ENCODE measurements at places on chromosomes 12 and 14. TPM values are rescaled to one million over a fixed set of nuclear protein-coding genes. Genes with fewer than 3 reads are reported as not detected.

The GLIPR1L1 gene
- not detected for total RNA-seq

GRCh38 chr12:54448344-54448743 lies 25.1 kb downstream of the GTSF1 start:
- no peak for DNase-seq
- H3K27ac ChIP-seq, result no peak overlapping the region
- H3K36me3 ChIP-seq, result no peaks in the 10 kb centered on the region
- no peaks in the 10 kb centered on the region for H3K27me3 ChIP-seq

The RD3L gene
- total RNA-seq, result not detected

DNA sequence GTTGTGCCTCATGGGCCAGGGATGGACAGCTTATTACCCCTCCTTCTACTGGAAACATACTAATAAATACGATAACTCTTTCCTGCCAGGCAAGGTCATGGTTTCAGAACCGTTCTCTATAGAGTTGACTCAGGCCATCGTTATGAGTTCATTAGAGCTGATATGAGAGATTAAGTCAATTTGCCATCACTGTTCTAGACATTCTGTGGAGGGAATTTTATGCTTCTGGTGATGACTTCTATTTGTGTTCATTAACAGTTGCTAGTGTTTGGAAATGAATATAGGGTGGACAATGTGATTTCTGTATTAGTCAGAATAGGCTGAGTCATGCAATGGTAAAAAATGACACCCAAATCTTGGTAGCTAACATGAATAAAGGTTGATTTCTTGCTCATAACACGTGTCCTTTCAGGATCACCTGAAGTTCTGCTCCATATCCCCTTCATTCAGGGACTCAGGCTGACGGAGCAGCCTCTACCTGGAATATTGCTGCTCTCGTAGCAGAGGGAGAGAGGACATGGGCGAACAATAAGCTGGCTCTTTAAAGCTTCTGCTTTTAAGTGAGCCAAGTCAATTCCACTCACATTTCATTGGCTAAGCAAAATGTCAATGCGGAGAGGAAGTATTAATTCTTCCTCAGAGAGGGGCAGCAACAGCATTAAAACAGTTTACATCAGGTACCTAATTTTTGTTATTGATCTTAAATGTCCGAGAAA lies 18.5 kb upstream of the TBPL2 start:
- no peak overlapping the region for H3K27ac ChIP-seq
- no peaks in the 10 kb centered on the region for H3K27me3 ChIP-seq
- peaks cover 3% of the 10 kb centered on the region for H3K4me1 ChIP-seq

GRCh38 chr12:57150400-57151000 lies 3.1 kb upstream of the LRP1-AS start:
- H3K27me3 ChIP-seq, result no peaks in the 10 kb centered on the region
- peaks cover 54% of the 10 kb centered on the region for H3K36me3 ChIP-seq
- H3K27ac ChIP-seq, result peak overlapping the region; percentile 87

GRCh38 chr12:63805704-63806672 lies 26.3 kb downstream of the RXYLT1 start:
- no peaks in the 10 kb centered on the region for H3K4me1 ChIP-seq
- no peak overlapping the region for H3K4me3 ChIP-seq
- no peak for DNase-seq
- H3K27ac ChIP-seq, result no peak overlapping the region
- H3K36me3 ChIP-seq, result no peaks in the 10 kb centered on the region

- no peak overlapping the region for H3K27ac ChIP-seq
- H3K4me3 ChIP-seq, result no peak overlapping the region
- H3K36me3 ChIP-seq, result no peaks in the 10 kb centered on the region
Measured at GRCh38 chr12:131266591-131267467, 313.1 kb downstream of the ADGRD1 start.

GRCh38 chr12:85549640-85550039 lies 269.6 kb downstream of the ALX1 start:
- no peaks in the 10 kb centered on the region for H3K27me3 ChIP-seq
- H3K27ac ChIP-seq, result no peak overlapping the region
- H3K4me3 ChIP-seq, result no peak overlapping the region
- no peak for DNase-seq

- H3K27ac ChIP-seq, result no peak overlapping the region
- no peaks in the 10 kb centered on the region for H3K36me3 ChIP-seq
- DNase-seq, result no peak
- no peak overlapping the region for H3K4me3 ChIP-seq
- no peaks in the 10 kb centered on the region for H3K27me3 ChIP-seq
Measured at GRCh38 chr12:65534238-65534841, 255.9 kb downstream of the MSRB3 start.

DNA sequence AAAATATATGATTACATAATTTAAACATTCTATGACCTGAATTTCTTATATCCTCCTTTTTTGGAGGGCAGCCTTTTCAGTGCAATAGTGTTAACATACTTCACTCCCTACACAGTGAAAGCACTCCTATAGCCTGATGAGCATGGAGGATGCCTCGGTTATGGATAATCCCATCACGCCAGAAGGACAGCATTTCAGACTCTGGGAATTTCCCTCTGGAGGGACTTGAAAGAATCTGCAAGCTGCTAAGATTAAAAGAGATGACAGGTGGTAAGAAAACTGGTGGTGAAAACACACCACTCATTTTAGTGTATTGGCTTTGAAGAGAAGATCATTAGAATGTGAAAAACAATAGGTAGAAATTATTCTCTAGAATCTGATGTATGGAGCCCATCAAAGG lies 99.3 kb upstream of the LMNTD1 start:
- H3K36me3 ChIP-seq, result no peaks in the 10 kb centered on the region
- no peaks in the 10 kb centered on the region for H3K27me3 ChIP-seq
- no peak overlapping the region for H3K4me3 ChIP-seq
- DNase-seq, result no peak
- H3K4me1 ChIP-seq, result no peaks in the 10 kb centered on the region
- H3K27ac ChIP-seq, result no peak overlapping the region

The KCNH3 gene
- total RNA-seq, result not detected

The TBX5 gene
- not detected for total RNA-seq

The HOXC10 gene
- 3.3 TPM for total RNA-seq

DNA sequence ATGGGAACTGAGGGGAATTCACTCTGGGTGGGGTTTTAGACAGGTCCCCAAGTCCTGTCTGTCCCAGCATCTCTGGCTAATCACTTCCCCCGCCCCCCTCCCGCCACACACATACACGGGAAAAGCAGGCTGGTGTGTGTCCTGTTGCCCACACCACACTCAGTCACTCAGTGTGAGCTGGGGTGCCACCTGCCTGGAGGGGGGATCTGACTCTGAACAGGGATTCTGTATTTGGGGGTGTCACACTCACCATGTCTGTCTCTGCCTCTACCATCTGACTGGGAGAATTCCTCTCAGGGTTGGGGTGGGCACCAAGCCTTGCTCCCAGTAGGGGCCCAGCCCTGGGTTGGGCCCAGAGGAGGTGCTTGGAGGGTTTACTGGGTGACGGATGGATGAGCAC lies 31.1 kb downstream of the SH2B3 start:
- no peaks in the 10 kb centered on the region for H3K27me3 ChIP-seq
- no peak overlapping the region for H3K4me3 ChIP-seq

DNA sequence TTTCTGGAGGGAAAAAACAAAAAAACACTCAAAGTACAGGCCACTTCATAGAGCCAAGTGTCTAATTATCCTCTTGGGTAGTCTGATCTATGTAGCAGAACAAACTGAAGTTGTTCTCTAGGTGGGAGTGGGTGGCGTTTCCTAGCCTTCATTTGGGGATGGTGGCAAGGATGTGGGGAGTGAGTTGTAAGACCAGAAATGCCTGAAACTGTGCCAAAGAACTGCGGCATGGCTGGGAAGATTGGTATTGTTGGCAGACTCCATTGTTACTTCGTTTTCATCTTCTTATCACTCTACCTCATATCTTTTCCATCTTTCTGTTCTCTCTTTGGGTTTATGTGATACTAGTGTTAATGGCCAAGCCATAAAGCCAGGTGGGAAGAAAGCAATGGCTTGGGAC lies 177.3 kb upstream of the DDHD1 start:
- no peaks in the 10 kb centered on the region for H3K36me3 ChIP-seq
- no peaks in the 10 kb centered on the region for H3K4me1 ChIP-seq
- no peak overlapping the region for H3K4me3 ChIP-seq
- H3K27me3 ChIP-seq, result no peaks in the 10 kb centered on the region

GRCh38 chr14:23638414-23639047 lies 2.4 kb downstream of the DHRS2 start:
- no peaks in the 10 kb centered on the region for H3K36me3 ChIP-seq
- H3K4me1 ChIP-seq, result peaks cover 4% of the 10 kb centered on the region
- no peaks in the 10 kb centered on the region for H3K27me3 ChIP-seq
- no peak overlapping the region for H3K4me3 ChIP-seq

DNA sequence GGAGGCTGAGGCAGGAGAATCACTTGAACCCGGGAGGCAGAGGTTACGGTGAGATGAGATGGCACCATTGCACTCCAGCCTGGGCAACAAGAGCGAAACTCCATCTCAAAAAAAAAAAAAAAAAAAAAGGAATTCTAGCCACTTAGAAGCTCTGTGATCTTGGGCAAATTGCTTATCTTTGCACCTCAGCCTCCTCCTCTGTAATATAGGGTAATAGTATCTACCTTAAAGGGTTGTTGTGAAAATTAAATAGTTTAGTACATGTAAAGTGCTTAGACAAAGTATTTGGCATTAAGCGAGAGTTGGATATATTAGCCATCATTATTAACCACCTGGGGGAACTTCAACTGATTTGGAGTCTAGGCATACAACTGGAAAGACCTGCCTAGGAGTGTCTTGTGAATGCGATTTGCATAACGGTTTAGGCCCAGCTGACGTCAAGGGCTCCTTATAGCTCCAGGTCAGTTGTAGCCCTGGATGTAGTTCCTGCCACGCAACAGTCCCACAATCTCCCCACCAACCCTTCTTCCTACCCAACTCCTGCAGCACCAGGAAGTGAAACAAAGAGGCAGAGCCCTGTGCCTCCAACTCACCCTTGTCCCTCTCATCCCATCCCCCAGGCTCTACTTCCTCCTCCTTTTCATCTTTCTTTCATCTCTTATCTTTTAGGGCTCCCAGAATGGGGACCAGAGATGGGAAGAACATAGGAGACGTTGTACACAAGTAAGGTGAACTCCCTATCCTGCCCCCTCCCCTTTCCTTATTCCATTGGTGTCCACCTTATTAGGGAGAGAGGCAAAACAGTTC lies 2.1 kb upstream of the IL23A start:
- H3K36me3 ChIP-seq, result no peaks in the 10 kb centered on the region
- H3K27me3 ChIP-seq, result no peaks in the 10 kb centered on the region
- H3K4me1 ChIP-seq, result no peaks in the 10 kb centered on the region
- DNase-seq, result no peak
- no peak overlapping the region for H3K27ac ChIP-seq

- H3K36me3 ChIP-seq, result no peaks in the 10 kb centered on the region
- H3K4me3 ChIP-seq, result no peak overlapping the region
- DNase-seq, result no peak
- peaks cover 3% of the 10 kb centered on the region for H3K27me3 ChIP-seq
- H3K27ac ChIP-seq, result no peak overlapping the region
- no peaks in the 10 kb centered on the region for H3K4me1 ChIP-seq
Measured at GRCh38 chr14:28777471-28778137, 11.0 kb downstream of the FOXG1 start.

The IL26 gene
- total RNA-seq, result not detected

DNA sequence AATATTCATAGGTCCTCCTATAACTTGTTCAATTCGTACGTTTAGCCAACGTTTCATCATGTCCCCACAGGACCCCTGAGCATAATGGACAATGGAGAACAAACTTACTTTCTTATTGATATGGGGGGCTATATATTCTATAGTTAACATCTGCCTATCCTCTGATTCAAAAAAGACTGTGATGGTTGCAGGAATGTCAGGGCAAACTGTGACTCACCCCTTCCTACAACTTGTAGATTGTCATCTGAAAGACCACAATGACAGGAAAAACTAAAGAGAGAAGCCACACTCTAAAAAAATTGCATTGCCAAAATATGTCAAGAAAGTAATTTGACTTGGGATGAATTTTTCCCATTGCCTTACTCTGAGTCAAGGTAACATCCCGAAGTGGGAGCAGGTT lies 50.8 kb downstream of the CATSPERB start:
- no peaks in the 10 kb centered on the region for H3K4me1 ChIP-seq
- no peak for DNase-seq

The MORN3 gene
- not detected for total RNA-seq

The AQP6 gene
- 0.39 TPM for total RNA-seq

GRCh38 chr12:53596920-53597363 lies 29.2 kb downstream of the ATF7 start:
- no peaks in the 10 kb centered on the region for H3K27me3 ChIP-seq
- no peaks in the 10 kb centered on the region for H3K36me3 ChIP-seq
- peak overlapping the region; percentile 31 for H3K27ac ChIP-seq
- no peak overlapping the region for H3K4me3 ChIP-seq
- DNase-seq, result no peak

DNA sequence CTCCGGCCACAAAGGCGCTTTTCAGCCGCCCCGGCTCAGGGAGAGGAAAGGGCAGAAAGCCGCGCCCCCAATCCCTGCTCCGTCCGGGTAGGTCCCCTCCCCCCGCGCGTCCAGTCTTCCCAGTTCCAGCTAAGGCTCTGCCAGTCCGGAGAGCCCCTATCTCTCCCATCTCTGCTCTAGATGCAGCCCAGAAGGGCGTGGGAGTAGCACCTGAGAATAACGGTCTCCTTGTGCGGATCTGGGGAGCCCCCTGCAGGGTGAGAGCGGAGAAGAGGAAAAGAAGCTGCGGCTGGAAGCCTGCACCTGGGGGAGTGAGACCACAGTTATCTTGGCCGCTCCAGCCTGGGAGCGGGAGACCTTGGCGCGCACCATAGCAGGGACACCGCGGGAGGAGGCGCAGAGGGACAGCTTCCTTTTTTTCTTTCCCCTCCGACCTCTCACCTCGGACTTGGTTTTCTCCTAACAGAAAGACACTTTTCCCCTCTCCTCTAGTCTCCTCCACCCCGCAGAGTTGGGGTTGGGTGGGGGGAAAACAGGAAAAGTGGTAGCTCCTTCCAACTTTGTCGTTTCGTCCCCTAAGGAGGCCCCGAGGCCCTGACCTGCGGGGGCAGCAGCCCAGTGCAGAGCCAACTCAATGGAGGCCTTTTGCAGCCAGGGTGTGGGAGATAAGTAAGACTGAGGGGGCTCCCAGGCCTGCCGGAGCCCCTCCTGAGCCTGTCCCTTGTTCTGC lies 2.4 kb downstream of the DHH start:
- no peak for DNase-seq
- no peaks in the 10 kb centered on the region for H3K36me3 ChIP-seq
- peak overlapping the region; percentile 65 for H3K4me3 ChIP-seq
- peak overlapping the region; percentile 94 for H3K27ac ChIP-seq
- H3K27me3 ChIP-seq, result peaks cover 50% of the 10 kb centered on the region

- H3K4me1 ChIP-seq, result peaks cover 12% of the 10 kb centered on the region
- no peak overlapping the region for H3K4me3 ChIP-seq
- H3K36me3 ChIP-seq, result no peaks in the 10 kb centered on the region
- no peak overlapping the region for H3K27ac ChIP-seq
- DNase-seq, result no peak
Measured at GRCh38 chr12:90514325-90514724, 440.7 kb downstream of the CCER1 start.

DNA sequence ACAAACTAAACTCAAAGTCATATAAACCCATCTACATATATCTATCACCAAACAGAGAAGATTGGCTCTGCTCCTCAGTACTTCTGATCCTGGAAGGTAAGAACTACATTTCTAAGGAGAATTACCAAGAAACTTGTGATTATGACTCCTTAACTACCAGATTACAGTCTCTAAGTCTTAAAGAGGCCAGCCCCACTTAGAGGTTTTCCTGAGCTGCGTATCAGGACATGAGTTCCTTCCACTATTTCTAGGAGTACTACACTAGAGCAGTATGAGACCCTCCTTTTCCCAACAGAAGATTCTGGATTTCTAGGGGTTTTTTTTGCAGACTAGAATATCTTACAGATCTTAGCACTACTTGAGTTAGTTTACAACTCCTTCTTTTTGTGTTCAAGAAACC lies at the start of gene NOXRED1:
Gene NOXRED1 (minus strand): TSS at position 101 of the 400 bp plus-strand sequence. CDS start 634 bp downstream, outside the sequence.
- H3K4me3 ChIP-seq, result no peak within 1 kb of the TSS
- H3K4me1 ChIP-seq, result no peaks in the 10 kb centered on the region
- no peaks in the 10 kb centered on the region for H3K27me3 ChIP-seq
- no peak for DNase-seq
- no peak within 1 kb of the TSS for H3K27ac ChIP-seq

The RASSF9 gene
- total RNA-seq, result 2.4 TPM
